ENCODE measurements at places on chromosomes 5 and 9. TPM values are rescaled to one million over a fixed set of nuclear protein-coding genes. Genes with fewer than 3 reads are reported as not detected.
A peak's percentile ranks its signal among the peaks of the same experiment; 100 is the strongest.

Gene PAEP
- not detected for total RNA-seq

Gene PKD2L2
- not detected for total RNA-seq

Gene MRPL22
- 88.3 TPM for total RNA-seq

Gene PRDM12
- total RNA-seq, result not detected

Gene C9orf50
- total RNA-seq, result not detected

Gene PCDHB7
- total RNA-seq, result not detected

Gene NAIF1
- total RNA-seq, result 12.3 TPM

Gene PCDHB12
- total RNA-seq, result not detected

Gene SFXN1
- total RNA-seq, result 350 TPM

Gene PCDHB10
- not detected for total RNA-seq

Gene SLC22A5
- 3.6 TPM for total RNA-seq

Gene SARDH
- total RNA-seq, result 7.7 TPM

Gene RAD17
- 24.1 TPM for total RNA-seq

Gene IDNK
- 3.2 TPM for total RNA-seq

Gene OR1N2
- not detected for total RNA-seq

Gene F2RL1
- total RNA-seq, result 2.9 TPM

Gene ARID3C
- 0.37 TPM for total RNA-seq

DNA sequence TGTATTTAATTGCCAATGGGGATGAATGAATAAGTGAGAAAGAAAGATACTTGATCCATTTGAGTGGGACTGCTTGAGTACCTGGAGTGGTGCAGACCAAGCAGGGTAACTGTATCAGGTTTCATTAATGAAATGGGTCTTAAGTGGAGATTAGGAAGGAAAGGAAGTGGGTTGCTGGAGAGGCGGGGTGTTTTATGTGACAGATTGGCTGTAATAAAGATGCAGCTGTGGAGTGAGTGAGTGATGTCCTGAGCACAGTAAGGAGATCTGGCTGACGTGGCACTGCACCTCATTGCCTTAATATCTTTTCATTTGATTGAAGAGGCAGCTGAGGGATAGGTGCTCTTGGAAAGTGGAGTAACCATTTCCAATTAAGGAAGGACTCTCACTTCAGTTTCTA, 161.0 kb upstream of the CCDC152 start:
- no peak for DNase-seq

GRCh38 chr5:177425196-177425800, 1.2 kb upstream of the GRK6 start:
- DNase-seq, result no peak

DNA sequence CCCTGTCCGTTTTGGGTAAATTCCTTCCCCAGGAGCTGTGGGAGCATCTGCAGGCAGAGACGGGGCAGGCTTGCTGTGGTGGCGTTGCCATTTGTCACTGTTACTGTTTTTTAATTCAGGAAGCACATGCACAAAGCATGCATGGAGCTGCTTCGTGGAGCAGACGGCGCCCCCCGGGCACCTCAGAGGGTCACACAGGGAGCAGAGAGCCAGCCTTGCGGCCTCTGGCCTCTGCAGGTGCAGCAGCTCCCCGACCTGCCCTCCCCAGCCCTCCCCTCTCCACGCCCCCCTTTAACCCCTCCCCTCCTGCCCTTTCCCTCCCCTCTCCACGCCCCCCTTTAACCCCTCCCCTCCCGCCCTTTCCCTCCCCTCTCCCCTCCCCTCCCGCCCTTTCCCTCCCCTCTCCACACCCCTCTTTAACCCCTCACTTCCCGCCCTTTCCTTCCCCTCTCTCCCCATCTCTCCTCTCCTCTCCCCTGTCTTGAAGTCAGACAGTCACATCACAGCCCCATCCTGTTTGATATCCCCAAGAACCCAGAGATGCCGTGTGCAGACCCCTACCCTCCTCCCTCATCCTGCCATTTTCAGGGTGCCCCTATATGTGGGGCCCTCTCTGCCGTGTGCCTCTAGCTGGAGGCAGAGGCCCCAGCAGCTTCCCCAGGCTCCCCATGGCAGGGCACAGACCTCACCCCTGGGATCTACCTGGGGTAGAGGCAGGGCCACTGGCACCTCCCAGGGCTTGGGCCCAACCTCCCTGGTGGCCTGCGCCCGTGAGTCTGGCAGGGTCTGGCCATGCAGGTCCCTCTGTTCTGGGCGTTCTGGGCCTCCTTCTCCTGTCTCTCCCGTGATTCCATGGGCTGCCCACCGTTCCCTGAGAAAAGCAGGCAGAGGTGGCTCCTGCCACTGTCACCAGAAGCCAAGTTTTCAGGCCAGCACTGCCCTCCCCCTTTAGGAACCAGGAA, 29.6 kb upstream of the UBAC1 start:
- DNase-seq, result peak; percentile 46

GRCh38 chr5:126363658-126364057, 59.6 kb upstream of the GRAMD2B start:
- DNase-seq, result no peak

DNA sequence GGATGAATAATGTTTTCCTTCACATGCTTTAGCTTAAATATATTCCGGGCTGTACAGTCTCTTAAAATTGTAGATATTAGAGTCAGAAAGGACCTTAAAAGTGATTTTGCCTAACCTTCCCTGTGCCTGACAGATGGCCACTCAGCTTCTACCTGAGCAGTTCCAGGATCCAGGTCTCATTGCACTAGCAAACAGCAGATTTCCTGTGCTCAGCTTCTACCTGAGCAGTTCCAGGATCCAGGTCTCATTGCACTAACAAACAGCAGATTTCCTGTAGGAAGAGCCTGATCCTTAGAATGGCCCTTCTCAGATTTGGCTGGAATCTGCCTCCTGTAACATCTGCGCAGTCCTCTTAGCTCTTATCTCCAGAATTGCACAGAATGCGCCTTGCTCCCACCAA, 219.8 kb downstream of the AOPEP start:
- DNase-seq, result no peak

DNA sequence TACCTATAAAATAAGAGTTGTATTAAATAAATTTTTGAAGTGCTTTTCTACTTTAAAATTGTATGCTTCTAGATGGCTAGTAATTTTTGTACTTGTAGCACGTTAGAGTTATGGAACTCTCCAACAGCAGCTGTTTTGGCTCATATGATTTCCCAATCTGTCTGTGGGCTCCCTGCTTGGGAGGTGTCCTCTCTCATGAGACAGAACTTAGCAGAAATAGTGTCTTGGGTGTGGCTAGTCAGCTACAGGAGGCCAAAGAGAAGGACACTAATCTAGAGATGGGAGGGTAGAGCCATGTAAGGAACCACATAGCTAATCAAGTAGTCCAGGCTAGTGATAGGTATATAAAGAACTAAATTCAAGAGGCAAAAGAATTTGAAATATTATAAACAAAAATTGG, 78.4 kb upstream of the DAB2 start:
- no peak for DNase-seq

- no peak for DNase-seq
Measured at GRCh38 chr5:102536323-102536928, 37.6 kb upstream of the SLCO6A1 start.

- DNase-seq, result peak; percentile 68
Measured at GRCh38 chr5:77882670-77883257, 106.6 kb upstream of the TBCA start.

- DNase-seq, result peak; percentile 25
Measured at GRCh38 chr9:34636791-34637355, 714 bp downstream of the SIGMAR1 start.

DNA sequence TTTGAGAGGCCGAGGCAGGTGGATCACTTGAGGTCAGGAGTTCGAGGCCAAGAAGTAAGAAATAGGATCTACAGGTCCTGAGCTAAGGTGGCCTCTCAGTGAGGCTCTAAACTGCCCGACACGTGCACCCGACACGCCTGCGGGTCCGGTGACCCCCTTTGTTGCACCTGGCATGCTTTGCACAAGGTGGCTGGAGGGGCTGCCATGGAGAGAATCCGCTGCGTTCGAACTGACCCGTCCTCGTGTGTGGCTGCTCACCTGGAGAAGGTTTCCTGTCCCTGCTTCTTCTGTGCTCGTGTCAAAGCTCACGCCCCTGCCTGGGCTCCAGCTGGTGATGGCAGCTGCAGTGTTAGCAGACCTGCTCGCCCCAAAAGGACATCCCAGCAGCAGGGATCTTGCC, 5.7 kb upstream of the OLFM1 start:
- no peak for DNase-seq

DNA sequence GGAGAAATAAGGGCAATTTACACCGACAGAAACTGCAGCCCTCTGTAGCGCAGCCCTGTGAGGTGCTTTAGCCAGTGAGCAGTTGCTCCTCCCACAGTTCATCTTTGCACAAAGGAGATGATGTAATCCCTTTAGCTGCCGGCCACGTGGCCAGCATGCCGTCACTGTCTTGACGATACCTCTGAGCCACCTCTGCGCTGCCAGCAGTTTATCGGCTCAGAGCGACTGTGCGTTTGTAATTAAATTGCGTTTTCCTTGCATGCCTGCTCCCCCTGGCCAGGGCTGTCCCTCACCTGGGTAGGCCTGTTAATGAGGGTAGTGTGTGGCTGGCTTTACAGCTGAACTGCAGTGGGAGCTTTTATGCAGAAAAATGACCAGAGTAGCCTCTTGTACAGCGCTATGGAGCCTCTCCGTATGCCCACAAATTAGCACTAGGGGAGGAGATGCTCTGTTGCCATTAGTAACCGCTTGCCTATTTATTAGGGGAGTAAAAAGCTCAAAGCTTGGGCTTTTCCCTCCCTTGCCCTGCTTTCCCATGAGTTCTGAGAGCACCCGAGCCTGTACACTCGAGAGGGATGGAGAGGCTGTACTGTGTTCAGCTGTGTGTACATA, 107.0 kb downstream of the TRIO start:
- no peak for DNase-seq

GRCh38 chr9:73611032-73611431, 459.4 kb downstream of the ANXA1 start:
- no peak for DNase-seq

- DNase-seq, result no peak
Measured at GRCh38 chr5:3009605-3010004, 258.1 kb upstream of the IRX2 start.

DNA sequence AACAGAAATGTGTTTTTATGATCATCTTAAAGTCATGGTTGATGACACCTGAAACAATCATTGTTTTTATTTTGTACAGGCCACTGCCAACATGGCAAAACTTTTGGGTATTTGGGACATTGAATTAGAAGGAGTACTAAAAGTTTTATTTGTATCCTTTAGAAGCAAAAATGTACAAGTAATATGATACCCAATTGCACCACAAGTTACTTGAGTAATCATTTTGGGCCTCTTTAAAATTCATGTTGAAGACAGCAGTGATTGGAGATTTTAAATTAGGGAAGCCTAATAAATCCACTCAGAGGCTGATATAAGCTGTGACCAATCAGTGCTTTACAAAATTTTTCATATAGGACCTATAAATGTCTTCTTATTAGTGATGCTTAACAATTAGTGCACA, 212.9 kb downstream of the MARCHF11 start:
- no peak for DNase-seq

GRCh38 chr9:133876144-133876543, 116.0 kb downstream of the VAV2 start:
- no peak for DNase-seq

GRCh38 chr5:89638871-89639270, 755.9 kb upstream of the MEF2C start:
- no peak for DNase-seq

- DNase-seq, result peak; percentile 18
Measured at GRCh38 chr5:10111571-10111970, 138.1 kb downstream of the ATPSCKMT start.

DNA sequence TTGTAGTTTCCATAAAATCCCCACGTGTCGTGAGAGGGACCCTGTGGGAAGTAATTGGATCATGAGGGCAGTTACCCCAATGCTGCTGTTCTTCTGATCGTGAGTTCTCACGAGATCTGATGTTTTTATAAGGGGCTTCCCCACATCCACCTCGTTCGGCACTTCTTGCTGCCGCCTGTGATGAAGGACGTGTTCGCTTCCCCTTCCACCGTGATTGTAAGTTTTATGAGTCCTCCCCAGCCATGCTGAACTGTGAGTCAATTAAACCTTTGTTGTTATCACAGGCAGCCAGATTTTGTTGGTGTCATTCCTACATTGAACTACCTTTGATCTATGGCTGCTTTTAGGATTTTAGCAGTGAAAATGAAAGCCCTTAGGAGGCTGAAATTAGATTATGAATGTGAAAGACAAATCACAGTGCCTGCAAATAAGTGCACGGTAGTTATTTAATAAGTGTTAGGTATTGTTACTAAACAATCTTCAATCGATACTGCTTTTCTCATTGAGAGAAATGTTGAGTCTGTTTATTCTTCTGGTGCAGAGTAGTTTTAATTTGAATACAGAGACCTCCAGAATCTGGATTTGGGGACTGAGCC, 68.0 kb upstream of the C6 start:
- no peak for DNase-seq

DNA sequence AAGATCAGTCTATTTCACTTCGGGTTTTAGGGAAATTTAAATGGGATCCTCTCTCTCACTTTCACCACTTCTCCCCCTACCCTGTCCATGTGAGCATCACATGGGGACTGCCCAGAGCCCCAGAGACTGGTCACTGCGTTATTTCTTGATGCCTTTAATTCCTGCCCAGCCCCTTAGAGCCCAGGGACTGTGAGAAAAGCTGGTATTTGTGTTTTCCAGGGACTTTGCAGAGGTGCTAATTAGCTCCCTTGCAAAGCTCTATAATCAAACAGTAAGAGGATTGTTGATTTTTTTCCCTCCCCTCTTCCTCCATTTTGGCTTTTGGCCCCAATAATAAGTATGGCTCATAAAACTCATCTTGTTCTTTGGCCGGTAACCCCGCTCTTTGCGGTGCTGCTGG, 35.6 kb downstream of the NTRK2 start:
- no peak for DNase-seq

DNA sequence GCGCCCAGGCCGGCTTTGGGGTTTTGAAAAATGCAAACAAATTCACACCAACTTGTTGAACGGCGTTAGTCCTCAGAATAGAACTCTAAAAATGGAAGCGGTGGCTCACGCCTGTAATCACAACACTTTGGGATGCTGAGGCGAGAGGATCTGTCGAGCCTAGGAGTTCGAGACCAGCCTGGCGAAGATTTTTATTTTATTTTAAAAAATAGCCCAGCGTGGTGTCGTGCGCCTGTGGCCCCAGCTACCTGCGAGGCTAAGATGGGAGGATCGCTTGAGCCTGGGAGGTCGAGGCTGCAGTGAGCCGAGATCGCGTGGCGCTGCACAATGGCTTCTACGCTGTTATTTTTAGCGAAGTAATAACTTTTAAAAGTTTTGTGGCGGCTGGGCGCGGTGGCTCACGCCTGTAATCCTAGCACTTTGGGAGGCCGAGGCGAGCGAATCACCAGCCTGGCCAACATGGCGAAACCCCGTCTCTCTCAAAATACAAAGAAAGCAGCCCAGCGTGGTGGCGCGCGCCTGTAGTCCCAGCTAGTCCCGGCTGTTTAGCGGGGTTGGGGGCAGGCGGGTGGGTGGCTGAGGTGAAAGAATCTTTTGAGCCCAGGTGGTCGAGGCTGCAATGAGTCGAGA, 694 bp upstream of the PLIN2 start:
- peak; percentile 45 for DNase-seq

DNA sequence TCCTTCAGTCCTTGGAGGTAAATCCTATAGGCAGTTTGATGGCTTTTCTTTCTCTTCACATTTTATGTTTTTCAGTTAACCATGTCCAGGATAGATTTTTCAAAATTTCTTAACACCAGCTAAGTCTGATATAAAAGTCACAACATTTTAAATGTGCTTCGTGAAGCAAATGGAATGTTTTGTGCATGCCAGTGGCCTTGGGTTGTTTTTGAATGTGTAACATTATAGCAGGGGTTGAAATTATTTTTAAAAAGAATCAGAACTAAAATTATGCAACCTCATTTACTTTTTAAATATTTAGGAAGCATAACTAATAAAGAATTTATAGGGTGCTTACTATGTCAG, 201.1 kb downstream of the ARHGEF28 start:
- DNase-seq, result no peak
